ENCODE measurements at places on chromosomes 6 and 20.

- no peak for DNase-seq
Observed at GRCh38 chr6:30312266-30312665, 14.5 kb upstream of the TRIM39 start.

DNA sequence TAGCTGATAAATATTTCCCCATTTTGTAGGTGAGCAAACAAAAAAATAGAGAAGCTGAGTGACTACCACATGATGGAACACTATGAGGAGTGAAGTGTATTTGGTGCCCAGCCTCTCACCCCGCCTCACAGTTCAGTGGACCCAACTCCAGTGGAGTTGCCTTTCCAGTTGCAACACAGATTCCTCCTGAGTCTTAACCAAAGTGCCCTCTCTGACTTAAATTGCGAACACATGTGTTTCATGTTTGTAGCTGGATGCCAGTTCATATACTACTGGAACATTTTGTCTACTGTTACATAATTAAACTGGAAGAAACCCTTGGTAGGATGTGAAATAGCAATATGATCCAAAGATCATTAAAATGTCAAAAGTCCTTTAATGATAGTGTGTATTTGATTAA is 448.9 kb downstream of the COL12A1 start:
- DNase-seq, result no peak

GRCh38 chr20:41150664-41151063 is 13.3 kb downstream of the PLCG1 start:
- DNase-seq, result no peak

DNA sequence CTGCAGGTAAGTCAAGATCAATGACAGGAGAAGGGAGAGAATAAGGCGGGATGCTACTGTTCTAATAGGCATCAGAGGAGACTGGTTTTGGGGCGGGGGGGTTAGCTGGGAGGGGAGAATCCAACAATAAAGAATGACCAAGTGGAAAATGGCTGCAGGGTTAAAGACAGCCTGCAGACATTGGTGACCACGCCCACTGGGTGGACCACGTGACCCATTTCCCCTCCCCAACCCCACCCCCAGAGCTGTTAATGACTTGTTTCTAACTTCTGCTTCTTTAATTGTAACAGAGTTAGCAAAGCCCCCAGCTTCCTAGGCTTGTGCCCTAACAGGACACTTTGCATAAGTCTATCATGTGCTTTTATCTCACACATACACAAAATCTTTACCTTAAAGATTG is 344.5 kb downstream of the KIF16B start:
- DNase-seq, result no peak

DNA sequence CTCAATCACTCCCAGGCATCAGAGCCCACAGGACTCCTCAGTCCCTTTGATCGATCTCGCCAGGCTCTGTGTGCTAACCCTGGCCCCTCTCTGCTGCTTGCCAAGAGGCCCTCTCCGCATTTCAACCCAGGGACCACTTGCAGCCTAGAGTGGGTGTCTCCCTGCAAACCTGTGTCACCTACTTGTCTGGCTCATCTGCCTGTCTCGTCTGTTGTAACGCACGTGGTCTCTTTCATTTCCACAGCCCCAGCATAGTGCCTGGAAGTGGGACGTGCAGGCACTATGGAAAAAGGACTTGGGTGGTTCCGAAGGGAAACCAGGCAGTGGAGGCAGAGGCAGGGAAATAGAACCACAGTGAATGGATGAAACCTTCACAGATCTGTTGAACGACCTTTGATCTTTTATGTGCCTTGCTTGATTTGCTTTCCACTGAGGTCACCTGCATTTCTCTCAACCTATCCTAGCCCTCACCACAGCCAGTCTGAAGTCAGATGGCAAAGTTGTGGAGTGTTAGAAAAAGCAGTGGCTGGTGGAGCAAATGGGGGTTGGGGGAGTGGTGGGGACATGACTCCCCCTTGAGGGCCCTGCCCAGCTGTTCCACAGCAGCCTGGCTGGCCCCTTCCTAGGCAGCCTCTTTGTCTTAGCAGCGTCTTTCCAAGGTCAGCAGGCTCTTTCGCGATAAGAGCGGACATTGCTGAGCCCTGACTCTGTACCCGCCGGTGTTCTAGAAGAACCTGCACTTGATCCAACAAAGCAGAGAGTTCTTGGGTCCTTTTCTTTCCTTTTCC is 55.8 kb upstream of the TAGAP start:
- no peak for DNase-seq

DNA sequence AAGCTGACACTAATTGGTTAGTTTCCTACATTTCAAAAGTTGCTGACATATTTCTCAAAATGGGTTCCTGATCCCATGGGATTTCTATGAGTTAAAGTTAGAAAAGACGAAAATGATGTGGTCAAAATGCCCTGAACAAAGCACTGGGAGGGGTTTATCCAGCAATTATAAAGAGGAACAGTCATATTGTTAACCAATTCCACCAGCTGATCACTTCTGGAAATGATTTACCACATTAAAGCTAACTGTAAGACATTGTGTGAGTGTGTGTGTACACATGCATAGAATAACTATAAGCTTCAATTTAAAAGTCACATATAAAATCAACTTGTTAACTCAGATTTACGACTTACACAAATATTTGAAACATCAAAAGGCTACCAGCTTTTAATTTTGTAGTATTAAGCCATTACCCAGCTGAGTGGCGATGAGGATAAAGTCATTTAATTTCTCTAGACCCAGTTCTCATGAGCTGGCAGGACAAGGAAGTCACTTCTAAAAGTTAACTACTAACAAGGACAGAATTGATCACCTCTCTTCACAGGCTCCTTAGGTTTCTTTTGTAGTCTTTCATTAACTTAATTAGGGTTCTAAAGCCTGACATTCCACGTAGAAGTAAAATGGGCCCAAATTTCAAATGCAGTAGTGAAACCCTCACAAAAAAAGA is 40.4 kb downstream of the MAN1A1 start:
- no peak for DNase-seq

DNA sequence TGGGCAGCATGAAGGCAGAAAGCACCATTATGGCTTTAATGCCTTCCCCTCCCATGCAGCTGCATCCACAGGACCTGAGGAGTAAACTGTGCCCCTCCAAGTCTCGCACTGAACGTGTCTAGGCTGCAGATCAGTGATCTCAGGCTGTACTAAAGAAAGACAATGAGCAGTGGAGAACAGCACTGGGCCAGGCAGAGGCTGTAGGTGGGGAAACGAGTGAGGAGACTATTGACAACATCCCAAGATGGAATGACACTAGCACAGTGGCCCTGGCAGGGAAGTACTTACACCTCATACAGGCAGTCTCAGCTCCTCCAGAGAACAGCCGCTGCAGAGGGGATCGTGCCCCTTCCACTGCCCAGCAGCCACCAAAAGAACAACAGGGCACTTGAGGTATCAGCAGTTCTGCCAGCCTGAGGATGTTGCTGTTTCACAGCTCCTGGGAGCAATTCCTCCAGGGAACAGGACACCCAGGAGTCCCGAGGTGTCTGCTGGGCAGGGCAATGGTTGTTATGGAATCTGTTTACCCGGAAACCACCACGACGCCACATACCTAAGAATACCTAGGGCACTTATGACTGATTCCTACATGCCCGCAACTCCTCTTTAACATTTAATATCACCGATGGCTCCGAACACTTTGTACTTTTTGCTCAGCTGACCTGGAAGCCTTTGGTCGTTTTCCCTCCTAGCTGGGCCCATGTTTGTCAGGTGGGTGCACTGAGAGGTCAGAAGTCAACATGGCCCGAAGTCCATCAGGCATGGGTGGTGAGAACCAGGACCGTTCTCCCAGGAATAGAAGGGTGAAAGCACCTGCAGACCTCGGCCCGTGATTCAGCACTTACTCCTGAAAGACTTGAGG is 79.1 kb downstream of the SLC22A23 start:
- no peak for DNase-seq

DNA sequence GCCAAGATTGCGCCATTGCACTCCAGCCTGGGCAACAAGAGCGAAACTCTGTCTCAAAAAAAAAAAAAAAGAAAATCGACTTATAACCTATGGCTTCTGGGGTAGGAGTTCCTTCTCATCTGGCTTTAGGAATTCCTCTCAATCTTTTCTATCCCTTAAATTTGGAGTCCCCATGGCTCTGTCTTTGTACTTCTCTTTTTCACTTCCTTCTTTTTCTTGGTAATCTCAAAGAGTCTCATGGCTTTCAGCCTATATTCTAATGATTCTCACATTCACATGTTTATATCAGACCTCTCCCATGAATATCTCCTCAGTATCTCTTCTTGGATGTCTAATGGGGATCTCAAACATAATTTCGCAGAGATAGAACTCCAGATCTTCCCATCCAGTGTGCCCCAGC is 42.8 kb upstream of the RALGAPA2 start:
- no peak for DNase-seq

DNA sequence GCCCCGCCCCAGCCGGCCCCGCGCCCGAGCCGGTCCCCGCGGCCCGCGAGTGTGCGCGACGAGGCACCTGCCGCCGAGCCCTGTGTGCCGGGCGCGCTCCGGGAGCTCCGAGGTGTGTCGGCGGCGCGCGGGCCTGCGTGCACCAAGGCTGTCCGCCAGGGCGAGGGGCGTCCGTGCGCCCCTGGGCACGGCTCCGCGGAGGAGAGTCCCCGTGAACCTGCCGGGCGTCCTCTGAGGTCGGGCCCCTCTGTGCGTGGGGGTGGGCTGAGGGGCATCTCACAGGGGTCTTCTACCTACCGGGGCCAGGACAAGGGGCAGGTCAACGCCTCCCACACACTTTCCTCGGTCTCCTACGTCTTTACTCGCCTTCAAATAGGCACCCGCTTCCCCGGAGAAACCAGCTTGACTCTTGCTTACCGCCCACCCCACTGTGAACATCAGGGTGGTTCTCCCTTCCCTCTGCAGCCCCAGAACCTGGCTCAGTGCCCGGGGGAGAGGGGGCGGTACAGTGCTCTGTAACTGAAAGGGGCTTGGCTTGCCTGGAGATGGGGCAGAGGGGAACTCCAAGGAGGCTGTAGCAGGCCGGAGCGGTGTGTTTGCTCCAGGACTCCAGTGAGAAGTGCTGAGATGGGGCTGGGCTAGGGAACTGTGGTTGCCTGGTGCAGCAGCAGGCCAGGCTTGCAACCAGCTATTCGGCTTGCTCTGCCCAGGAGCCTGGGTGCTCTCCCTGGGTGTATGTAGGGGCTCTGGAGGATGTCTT is at the start of gene SAMD10:
Gene SAMD10, minus strand, starts transcription at position 86 of the 760 bp plus-strand sequence. CDS start 175 bp downstream, outside the sequence.
- peak; percentile 78 for DNase-seq

DNA sequence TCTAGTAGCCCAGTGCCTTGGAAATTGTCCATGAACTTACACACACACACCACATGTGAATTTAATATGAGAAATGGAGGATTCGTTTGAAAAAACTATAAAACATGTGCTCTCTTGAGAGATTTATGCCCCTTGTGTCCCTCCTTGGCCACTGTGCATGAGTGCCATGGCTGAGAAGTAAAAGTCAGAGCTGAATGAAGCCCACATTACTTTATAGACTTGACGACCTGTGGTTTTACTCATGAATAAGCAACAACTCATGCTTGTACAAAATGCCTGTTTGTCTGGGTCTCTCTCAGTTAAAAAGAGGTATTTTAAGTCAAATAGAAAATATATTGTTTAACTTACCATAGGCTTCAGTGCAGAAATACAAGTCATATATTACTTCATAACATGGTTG is 102.7 kb downstream of the KCNQ5 start:
- DNase-seq, result no peak

DNA sequence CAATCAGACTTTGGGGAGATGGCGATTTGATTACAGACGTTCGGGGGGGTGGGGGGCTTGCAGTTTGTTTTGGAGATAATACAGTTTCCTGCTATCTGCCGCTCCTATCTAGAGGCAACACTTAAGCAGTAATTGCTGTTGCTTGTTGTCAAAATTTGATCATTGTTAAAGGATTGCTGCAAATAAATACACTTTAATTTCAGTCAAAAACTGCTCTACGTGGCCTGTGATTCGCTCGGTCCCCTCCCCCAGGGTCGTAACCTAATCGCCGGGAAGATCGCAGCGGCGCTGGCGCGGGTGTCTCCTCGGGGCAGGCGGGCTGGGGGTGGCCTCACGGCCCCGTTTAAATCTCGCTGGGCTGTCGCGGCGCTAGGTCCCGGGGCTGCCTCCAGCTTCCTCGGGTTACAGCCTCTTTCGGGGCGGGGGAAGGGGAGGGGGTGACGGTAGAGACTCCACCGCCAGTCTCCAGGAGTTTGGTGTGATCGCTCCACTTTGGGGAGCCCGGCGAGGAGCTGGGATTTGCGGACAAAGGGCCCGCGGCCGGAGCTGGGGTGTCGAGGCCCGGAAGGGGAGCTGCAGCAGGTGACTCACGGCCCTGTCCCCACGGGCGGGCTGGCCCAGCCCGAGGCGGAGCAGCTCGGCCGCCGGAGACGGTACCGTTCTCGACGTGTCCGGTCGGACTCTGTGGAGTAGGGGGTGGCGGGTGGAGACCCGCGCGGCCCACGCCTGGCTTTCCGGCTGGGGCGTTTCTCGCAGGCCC is 4.2 kb downstream of the FOXC1 start:
- peak; percentile 42 for DNase-seq

- peak; percentile 81 for DNase-seq
Observed at GRCh38 chr6:20402092-20402341, 338 bp downstream of the E2F3 start.

GRCh38 chr20:44209686-44210405 is 725 bp downstream of the OSER1 start:
- peak; percentile 41 for DNase-seq

DNA sequence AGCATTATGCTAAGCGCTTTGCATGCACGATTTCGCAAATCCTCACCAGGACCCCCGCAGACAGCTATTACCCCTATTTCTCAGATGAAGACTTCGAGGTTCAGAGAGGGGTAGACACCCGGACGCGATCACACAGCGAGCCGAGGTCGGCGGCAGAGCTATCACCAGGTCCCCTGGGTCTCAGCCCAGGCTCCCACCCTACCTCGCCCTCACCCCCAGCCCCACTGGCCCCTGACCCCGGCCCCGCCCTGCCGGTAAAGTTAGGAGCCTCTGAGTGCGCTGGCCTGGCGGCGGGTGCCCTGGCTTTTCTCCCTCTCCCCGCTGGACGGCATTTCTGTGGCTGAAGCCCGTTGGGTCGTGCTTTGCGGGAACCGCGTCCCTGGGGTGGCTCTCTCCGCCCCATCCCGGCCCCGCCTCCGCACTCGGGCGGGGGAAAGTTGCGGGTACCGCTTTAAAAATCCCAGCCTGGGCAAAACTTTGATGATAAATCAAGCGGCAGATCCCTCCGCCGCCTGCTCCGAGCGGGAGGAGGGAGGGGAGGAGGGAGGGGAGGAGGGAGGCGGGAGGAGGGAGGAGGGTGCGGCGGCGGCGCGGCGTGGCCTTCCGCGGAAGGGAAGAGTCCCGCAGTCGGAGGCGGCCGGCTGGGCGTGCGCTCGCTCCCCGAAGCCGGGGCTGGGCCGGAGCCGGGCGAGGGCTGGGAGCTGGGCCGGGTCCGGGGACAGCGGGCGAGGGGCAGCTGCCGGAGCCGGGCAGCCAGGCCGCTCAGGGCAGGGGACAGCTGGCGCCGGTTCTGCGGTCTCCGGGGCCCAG is at the start of gene VSTM2L:
Gene VSTM2L, plus strand, starts transcription at position 624 of the 810 bp plus-strand sequence. CDS start 224 bp downstream, outside the sequence.
- DNase-seq, result peak; percentile 36

DNA sequence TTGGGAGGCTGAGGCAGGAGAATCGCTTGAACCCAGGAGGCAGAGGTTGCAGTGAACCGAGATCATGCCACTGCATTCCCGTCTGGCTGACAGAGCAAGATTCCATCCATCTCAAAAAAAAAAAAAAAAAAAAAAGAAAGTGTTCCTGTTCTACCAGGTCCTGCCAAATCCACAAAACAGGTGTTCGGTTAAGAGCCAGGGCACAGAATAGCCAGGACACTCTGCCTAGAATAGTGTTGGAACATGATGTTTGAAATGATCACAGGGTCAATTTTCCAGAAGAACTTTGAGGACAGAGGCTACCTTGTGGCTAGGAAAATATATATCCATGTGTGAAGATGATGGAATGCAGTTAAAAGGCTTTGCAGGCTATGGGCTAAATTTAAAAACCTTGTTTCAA is 63.6 kb upstream of the TRAF3IP2 start:
- DNase-seq, result no peak

- peak; percentile 69 for DNase-seq
Observed at GRCh38 chr20:63215101-63216040, 560 bp downstream of the YTHDF1 start.
